SW 1271 (cell line): ENCODE measurements at places on chromosomes 12 and 14.
A peak's percentile ranks its signal among the peaks of the same experiment; 100 is the strongest.

DNA sequence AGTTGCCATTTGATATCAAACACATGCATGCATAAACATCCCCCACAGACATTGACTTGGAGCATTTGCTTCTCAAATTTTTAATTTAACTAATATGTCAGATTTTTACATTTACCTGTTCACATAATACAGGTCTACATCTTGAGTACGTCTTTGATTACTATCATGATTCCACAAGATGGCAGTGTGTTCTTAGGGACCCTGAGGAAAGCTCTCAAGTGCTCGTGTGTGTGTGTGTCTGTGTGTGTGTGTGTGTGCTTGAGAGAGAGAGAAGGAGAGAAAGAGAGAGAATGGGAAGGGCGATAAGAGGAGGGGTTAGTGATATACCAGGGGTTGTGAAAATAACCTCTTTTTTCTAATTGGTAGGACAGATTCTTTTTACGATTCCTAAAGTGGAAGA lies 167.1 kb upstream of the OR4E1 start:
- peak; percentile 19 for DNase-seq

- DNase-seq: no peak
These were observed 47.7 kb downstream of the BCL11B start for GRCh38 chr14:99224116-99224910.

DNA sequence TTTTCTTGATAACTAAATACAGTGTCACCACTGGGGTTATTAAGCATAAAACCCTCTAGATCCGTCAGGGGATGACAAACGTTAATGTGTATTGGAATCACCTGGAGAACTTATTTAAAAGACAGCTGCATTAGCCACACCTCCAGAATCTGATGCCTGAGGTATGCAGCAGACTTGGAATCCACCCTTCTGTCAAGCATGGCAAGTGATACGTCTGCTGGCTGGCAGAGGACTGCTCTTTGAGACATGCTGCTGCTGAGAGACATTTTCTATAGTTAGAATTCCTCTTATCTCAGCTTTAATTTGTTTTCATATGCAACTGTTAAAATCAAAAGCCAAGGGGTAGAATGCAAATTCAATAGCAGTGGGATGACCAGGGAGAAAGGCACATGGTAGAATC lies 496.3 kb downstream of the NELL2 start:
- no peak for DNase-seq

- DNase-seq: no peak
These were observed 23.3 kb downstream of the NPC2 start for GRCh38 chr14:74469548-74470518.

GRCh38 chr12:29733060-29733459 lies 50.7 kb downstream of the TMTC1 start:
- DNase-seq: no peak

- no peak for DNase-seq
These were observed 47.9 kb downstream of the WDHD1 start for GRCh38 chr14:54979039-54979438.

DNA sequence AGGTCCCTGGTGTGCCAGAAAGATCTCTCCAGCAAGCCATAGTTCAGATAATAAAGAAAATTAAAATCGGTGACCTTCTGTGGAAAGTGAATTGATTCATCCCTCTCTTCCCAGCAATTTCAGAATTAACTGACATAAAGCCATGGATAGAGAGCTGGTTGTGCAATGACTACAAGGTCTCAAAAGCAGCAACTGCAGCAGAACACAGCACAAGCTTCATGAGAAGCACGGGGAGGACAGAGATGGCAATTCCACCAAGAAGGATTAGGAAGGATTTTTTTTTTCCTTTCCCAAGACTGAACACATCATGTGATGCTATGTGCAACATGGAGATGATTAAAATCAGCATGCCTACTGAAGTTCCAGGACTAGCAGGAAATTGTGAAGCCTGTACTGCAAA lies 154.9 kb upstream of the PLEKHG7 start:
- no peak for DNase-seq

DNA sequence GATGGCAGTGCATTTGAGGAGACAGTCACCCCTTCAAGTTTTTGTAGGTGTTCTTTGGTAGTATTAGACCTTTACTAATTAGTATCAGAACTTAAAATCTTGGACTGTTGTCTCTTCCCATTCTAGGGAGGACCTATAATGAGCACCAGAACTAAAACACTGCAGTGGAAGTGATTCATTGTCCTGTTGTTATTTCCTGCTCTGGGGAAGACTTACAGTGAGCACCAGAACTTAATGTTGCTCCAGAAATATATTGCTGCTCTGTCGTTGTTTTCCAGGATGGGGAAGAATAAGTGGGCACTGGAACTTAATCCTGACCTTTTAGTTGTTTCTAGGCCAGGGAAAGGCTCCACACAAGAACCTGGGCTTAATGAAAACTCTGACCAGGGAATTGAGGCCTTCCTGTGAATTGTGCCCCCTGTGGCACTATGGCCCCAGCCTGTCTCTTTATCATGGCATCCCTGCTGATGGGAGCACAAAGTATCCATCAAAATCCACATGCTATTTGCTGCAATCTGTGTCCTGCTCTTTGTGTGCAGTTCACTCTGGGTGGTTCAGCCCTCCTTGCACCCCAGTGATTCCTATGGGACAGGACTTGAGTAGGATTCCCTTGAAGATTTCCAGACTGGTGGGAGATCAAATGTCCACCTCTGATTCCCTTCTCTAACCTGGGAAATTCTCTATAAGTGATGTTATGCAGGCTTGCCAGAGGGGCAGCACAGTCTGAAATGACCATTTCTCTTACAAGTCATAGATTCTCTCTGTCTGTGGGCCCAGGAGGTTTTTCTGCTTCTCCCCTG lies 175.8 kb downstream of the PAWR start:
- no peak for DNase-seq

DNA sequence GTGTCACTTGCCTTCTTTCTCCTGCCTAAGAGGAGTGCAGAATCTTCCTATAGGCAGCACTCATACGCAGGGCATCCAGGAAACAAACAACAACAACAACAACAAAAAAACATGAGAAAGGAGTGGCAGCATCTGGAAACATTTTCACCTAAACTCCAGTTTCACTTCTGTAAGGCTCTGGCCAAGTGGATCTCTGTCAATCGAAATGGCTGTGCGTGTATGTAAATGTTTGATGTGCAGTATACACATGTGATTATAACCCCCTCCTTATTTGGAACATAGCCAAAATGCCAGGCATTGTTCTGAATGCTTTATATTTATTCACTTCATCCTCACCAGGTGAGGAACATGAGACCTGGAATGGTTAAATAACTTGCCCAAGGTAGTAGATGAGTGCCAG lies 76.8 kb downstream of the COX16 start:
- DNase-seq: no peak

DNA sequence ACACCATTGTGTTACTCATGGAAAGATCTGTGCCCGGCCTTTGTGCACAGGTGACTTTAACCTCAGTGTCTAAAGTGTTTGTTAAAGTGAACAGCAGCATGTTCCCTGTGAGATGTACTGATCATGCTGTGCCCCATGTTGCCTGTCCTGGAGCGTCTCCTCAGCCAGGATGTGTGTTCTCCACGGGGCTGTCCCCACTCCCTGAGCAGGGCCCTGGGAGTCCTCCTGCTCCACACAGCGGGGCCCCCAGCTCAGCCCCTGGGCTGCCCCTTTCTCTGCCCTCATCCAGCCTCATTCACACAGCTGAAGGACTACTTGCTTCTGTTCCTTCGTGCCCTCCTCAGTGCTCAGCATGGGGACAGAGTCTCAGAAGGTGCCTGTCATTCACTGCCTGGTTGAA lies 131.5 kb downstream of the SLC38A6 start:
- no peak for DNase-seq

DNA sequence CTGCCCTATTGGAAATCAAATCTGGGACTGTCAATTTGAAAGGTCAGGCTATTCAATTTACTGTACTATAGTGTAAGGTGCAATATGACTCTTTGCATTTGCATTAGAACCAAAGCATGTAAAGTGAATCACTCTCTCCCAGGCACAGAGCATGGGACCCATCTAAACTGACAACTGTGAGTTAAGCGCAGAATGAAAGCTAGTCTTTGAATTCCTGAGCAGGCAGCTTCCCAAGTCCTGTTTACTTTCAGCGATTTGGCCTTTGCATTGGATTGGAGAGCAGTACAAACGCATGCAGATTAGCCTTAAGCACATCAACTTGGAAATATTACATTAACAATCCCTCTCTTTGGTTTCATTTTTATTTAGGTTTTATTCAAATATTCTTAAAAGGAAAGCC lies 74.6 kb downstream of the RERG start:
- no peak for DNase-seq

DNA sequence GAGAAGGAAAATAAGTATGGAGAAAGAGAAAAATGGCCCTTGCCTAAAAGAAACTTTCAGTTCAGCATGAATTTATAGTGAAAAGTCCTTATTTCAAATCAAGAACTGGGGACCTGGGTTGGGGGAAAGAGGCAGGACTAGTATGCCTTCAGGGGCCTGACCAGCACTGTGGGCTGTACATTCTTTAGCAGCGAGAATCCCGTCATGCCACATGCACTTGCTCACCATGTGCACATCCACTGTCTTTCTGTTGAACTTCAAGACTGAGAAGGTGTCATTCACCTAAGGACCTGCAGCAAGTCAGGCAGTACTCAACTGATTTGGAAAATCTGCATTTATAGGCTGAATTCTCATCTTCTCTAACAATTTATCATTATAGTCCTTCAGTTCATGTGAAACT lies 50.2 kb downstream of the RAB35 start:
- DNase-seq: no peak

DNA sequence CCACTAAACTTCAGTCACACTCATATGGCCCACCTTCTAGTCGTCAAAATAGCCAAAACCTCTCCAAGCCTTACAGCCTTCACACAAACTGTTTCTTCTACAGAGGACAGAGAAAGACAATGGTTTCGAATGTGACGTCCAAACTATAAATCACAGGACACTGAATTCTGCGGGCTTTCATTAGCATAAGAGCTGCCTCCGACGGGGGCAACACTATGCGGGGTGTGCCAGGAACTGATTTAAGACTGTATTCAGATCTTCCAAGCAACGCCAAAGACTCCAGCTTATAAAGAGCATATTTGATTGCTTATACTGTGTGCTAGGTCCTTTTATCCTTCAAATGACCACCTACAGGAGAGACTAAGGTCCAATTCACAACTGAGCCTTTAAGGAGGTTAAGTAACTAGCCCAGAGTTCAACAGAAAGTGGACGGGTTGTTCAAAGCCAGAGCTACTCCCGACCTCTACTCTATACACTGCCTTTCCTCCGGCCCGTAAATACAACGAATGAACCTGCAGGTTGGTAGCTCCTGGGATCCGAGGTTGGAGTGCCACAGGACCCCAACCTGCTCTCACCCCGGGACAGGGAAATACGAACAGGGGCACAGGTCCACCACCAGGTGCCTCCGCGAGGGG lies 575 bp downstream of the L2HGDH start:
- no peak for DNase-seq

DNA sequence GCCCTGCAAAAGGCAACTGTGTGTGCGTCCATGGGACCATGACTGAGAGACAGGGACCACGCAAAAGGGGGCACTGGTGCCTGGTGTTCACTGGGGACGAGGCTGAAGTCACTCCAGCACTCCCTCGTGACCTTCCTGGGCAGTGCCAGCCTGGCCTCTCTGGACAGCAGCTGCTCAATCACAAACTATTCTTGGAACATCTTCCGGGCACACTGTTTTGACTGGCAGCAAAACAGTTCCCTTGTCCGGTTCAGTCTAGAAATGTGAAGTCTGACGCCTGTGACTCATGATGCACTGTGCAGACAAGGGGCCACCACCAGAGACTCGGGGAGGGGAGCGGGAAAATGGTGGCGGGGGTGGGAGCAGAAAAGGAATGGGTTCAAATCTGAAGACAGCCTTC lies 20.8 kb downstream of the SNRNP35 start:
- no peak for DNase-seq

- DNase-seq: no peak
These were observed 50.4 kb upstream of the RPH3A start for GRCh38 chr12:112741106-112741505.

GRCh38 chr14:51367600-51367931 lies 127.5 kb downstream of the TMX1 start:
- no peak for DNase-seq

DNA sequence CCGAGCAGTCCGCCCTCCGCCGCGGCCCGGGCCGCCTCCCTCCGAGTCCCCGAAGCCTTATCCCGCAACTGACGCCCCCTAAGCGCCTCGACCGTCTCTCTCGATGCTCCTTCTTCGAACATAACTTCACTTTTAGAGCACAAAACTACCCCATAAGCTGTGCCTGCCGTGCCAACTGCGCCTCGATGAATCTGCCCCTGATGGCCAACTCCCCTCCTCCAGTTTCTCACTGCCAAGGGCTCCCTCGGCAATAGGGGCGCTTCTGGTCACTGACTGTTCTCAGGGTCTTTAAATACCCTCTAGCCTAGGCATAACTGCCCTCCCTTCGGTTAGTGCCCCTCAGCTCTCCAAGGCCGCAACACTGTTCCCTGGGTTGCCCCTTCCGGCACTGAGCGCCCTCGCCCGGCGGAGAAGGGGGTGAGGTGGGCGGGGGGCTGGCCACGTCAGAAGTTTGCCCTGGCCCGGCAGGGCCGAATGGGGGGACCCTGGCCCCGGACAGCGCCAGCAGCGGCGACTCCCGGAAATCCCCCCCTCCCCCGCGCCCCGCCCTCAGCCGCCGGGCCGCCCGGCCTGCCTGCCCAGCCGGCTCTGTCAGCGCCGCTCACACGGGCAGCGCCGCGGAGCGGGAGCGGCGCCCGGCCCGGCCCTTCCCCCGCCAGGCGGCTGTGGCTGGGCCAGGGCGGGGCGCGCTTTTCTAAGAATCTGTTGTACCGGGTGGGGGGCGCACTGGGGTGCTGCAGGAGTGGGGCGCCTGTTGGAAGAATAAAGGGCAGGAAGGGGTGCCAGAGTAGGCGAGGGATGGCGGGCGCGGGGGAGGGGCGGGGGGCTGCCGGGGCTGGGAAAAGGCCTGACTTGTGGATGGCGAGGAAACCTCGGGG lies 10.6 kb downstream of the RARG start:
- DNase-seq: peak; percentile 71

DNA sequence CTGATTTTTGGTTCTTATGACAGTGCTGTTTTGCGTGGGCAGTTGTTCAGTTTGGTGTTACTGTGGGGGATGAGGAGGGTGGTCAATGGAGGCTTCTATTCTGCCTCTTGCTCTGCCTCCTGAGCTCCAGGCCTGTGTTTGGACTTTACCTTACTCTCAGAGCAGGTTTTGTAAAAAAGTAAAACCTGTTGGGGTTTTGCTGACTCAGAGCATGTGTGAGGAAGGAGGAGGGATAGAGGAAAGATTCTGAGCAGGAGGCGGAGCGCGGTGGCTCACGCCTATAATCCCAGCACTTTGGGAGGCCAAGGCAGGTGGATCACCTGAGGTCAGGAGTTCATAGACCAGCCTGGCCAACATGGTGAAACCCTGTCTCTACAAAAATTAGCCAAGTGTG lies 6.7 kb downstream of the A2ML1 start:
- DNase-seq: no peak

- no peak for DNase-seq
These were observed 75.3 kb downstream of the PPP1R12A start for GRCh38 chr12:79859646-79860045.
